ENCODE measurements at places on chromosomes 2 and 18. TPM values are rescaled to one million over a fixed set of nuclear protein-coding genes. Genes with fewer than 3 reads are reported as not detected.

The SP9 gene
- total RNA-seq, result 0.15 TPM

The IL1R2 gene
- total RNA-seq, result 0.46 TPM

The CNPPD1 gene
- total RNA-seq, result 19.3 TPM

The GPR39 gene
- not detected for total RNA-seq

The FBXO41 gene
- total RNA-seq, result 0.46 TPM

The CIB4 gene
- total RNA-seq, result not detected

The EMILIN1 gene
- total RNA-seq, result 1.9 TPM

The GKN2 gene
- total RNA-seq, result not detected
